AG08396 (cell line): ENCODE measurements at places on chromosomes 5 and 9.
A peak's percentile ranks its signal among the peaks of the same experiment; 100 is the strongest.

GRCh38 chr5:73104326-73104725 is 16.0 kb upstream of the TMEM171 start:
- DNase-seq = no peak

DNA sequence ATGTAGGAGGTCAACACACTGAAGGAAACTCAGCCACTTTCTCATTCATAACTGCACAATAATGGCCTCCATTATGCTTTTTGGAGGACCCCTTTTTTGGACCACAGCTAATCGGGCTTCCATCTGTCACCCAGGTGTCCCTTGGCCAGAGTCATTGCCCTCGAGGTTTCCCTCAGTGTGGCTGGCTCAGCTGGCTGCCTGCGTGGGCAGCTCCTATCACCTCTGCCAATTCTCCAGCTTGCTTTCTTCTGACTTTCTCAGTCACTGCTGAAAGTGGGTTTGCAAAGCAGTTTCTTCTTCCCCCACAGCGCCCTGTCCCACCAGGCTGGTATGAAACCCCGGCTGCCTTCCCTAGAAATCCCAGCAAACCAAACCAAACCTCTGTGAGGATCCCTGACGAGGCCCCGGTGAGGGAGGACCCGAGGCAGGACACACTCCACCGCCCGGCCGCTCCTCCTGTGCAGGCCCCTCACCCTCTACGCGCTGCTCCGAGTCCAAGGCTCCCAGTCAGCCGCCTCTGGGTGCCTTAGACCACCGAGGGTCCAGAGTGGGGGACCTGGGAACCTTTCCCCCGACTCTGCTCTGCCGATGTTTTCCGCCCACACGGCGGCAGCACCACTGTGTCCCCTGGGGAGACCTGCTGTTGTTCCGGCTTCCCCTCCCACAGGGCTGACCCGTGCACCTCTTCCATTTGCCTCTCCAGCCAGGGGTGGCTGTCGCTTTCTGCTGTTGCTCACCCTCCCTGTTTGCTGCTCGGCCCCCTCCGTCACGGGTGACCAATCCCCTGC is 109.5 kb downstream of the TENT4A start:
- DNase-seq = no peak

DNA sequence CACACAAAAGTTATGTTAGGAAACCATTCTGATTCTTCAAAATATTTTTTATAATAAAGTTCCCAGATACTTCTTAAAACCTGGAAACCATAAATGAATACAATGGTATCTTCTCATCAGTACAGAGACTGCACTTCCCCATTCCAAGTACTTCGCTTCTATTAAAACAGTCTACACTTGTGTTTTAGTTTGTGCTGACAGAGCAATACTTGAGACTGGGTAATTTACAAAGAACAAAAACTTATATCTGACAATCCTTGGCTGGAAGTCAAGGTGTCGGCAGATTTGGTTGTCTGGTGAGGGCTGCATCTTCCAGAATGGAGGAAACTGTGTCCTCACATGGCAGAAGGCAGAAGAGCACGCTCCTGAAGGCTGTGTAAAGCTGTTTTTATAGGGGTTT is 70.1 kb downstream of the RFX3 start:
- DNase-seq = no peak

DNA sequence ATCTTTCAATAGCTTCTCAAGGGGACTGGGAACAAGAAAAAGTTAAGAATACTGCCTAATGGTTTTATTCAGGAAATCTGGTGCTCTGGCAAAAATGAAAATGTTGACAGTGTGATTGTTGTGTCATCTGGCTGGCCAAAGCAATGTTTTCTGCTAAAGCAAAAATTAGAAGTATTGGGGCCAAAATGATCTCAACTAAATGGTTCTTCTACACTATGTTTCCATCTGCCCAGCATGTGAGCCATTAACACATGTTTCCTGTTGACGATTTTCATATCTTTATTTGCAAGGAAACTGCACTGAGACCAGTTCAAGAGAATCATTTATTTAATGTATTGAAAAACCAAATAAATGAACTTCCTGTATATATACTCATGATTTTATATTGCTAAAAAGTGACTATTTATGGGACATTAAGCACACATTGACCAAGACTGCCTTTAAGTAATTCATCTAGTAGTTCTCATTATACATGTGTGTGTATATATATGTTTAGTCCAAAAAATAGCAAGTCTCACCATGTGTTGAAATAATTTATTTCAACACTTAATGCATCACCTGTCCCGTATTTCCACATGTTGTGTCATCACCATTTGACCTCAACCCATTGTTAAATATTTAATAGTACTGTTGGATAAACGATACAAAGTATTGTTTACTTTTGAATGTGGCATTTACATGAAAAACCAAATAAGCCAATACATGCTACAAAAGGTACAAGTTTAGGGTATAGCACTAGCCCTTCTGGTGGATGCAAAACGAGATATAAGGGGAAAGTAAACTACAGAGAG is 7.5 kb upstream of the FST start:
- no peak for DNase-seq

DNA sequence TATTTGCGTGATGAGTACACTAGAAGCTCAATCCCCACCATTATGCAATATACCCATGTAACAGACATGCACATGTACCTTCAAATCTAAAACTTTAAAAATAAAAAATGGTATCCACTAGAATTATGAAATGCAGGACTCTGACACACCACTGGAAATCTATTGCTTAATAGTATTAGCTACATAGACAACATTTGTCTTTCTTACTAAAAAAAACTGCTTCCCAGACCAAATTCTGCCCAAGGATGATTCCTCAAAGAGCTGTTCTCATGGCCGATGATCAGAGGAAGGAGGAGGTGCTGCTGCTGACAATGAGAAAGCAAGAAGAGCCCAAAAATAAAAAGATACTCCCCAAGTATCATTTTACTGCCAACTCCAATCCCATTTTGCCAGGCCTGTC is 67.2 kb downstream of the TTC39B start:
- DNase-seq = peak; percentile 22

GRCh38 chr9:36864491-36865410 is 169.3 kb downstream of the PAX5 start:
- DNase-seq = no peak

- DNase-seq = no peak
Measured at GRCh38 chr5:13606051-13606450, 338.4 kb downstream of the DNAH5 start.

DNA sequence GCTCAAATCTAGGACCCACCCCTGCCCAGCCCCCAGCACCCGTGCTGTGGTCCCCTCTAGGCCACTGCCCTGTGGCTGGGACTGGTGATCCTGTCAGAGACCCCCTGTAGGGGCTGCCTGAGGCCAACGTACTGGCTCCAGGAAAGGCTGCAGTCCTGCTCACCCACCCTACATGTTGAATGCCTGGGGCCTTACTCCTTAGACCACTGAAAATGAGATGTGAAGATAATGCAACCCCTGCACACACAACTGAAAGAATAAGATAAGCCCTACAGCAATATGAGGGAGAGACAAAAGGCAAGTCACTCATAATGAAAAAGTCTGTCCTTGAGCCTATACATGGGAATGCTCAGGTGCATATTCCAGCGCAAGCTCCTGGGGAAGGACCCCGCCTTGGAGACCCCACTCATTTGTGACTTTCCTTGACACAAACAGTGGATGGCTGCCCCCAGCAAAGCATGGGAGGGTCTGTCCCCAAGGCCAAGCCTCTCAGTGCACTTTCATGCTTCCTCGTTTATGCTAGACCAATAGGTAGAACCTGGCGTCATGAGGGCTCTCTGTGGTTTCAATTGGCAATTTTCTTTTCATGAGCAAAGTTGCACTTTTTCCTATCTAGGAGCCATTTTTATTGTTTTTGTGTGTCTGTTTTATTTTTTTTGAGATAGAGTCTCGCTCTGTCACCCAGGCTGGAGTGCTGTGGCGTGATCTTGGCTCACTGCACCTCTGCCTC is 12.5 kb upstream of the WNK2 start:
- no peak for DNase-seq

DNA sequence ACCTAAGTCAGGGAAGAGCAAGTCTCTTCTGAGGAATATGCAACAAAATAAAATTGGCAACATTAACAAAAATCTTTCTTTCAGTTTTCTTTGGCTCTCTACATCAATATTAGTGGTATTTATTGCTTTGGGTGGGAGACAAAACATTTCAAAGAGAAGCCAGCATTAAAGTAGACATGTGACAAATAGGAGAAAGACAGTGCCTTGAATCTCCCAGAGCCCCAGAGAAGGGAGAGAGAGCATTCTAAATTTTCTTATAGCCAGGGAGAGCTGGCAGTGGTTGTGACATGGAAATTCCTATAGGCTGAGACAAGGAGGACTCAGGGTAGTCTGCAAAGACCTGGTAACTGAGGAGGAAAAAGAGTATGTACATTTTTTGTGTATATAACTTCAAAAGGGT is 79.4 kb upstream of the NREP start:
- DNase-seq = no peak

GRCh38 chr9:136546697-136547501 is 1.1 kb upstream of the NOTCH1 start:
- DNase-seq = peak; percentile 58

- DNase-seq = no peak
Measured at GRCh38 chr9:87290241-87291052, 207.2 kb upstream of the DAPK1 start.
